Stimulated activated CD4-positive, alpha-beta T cell treated with anti-CD3 and anti-CD28 coated beads, Interleukin-1b, Interleukin-23, amount 100 ng/mL, for 1 hour (primary cell): ENCODE measurements at places on chromosomes 7 and 10.

DNA sequence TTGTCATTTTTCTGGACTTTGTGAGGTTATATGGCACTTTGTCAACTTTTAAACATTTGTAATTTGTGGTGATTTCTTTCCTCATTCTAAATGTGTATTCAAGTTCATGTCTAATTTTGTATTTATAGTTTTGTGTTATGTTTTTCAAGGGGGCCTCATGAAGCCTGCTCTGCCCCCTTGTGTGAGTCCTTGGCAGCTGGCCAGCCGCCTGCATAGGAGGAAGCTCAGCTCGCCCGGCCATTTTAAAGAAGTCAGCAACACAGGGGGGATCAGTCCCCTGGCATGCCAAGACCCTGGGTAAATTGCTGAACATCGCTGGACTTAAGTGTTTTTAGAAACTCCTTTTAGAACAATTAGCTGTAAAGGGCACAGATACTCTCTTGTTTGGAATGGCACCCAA, 123.0 kb downstream of the ANLN start:
- no peak for DNase-seq

DNA sequence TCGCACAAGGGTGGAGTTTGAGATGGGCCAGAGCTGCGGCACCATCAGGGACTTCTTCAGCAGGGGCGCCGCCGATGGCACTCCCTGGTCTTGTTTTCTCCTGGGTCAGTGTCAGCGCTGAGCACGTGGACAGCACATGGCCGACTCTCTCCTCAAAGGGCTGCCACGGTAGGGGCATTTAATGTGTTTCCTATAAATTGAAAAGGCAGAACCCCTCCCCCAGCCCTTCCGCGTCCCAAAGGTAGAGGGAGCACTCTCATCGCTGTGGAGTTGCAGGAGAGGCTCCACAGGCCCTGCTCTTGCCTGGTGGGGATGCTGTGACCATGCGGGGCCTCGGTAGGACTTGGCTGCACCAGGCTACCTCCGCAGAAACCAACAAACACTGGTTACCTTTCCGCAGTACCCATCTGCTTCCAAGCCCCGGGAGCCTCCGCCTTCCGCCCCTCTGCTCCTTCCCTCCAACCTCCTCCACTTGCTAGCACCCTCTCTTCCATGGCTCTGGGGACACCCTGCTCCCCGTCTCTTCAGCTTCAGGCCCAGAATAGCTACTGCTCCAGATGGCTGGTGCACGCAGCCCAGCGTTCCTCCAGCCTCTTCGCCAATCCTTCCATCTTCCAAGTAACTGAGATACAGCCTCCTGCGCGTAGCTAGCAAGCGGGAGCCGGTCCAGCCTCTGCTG, 166.3 kb upstream of the ADCY1 start:
- DNase-seq = no peak

- no peak for DNase-seq
These were observed 4.1 kb downstream of the FHIP2A start for GRCh38 chr10:114825513-114826253.

GRCh38 chr7:70334871-70335270, 736.6 kb downstream of the AUTS2 start:
- DNase-seq = no peak

GRCh38 chr10:26358071-26358470, 80.1 kb upstream of the APBB1IP start:
- DNase-seq = no peak

DNA sequence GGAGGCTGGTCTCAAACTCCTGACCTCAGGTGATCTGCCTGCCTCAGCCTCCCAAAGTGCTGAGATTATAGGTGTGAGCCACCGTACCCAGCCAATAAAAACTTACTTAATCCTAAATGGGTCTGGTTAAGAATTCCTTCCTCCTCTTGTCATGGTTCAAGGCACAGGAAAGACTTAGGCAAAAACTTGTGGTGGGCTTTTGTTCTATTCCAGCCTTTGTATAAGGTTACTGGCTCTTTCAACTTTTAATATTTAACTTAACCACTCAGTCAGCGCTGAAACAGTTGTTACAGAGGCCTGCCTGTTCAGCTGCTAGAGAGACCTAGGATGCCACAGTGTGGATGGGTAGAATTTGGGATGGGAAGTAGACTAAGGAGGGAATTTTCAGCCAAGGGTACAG, 28.1 kb upstream of the GARS1 start:
- DNase-seq = no peak
